ENCODE measurements at places on chromosomes 16 and 17. TPM values are rescaled to one million over a fixed set of nuclear protein-coding genes. Genes with fewer than 3 reads are reported as not detected.

WNT9B gene
- total RNA-seq, result not detected

NUP93 gene
- 52.3 TPM for total RNA-seq

CHRNE gene
- 0.32 TPM for total RNA-seq

TBC1D26 gene
- not detected for total RNA-seq

TP53TG3D gene
- total RNA-seq, result 0.48 TPM

FAM171A2 gene
- total RNA-seq, result 1.1 TPM

GOT2 gene
- 98.2 TPM for total RNA-seq

CCDC144A gene
- 1.4 TPM for total RNA-seq

PRR29 gene
- total RNA-seq, result not detected

KRT12 gene
- not detected for total RNA-seq

KRTAP4-1 gene
- not detected for total RNA-seq
